ENCODE measurements at places on chromosomes 16 and 17.

- no peak for DNase-seq
Observed at GRCh38 chr16:2167068-2167638, 11.6 kb downstream of the TRAF7 start.

- no peak for DNase-seq
Observed at GRCh38 chr17:81097134-81097942, 62.4 kb downstream of the BAIAP2 start.

DNA sequence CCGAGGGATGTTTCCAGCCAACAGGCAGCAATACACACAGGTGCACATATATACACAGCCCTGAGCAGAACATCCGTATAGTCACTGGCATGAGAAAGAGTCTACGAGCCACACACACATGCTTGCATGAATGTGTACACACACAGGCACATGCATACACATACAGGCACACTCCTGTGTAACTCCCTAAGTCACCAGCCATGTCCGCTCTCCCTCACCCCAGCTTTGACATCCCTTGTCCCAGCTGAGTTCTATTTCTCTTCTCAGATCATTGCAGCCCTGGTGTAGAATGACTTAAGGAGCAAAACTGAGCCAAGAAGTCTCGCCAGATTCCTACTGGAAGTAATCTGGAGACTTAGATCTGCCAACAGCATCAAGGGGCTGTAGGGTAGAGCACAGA is 13.1 kb downstream of the CDRT4 start:
- no peak for DNase-seq

DNA sequence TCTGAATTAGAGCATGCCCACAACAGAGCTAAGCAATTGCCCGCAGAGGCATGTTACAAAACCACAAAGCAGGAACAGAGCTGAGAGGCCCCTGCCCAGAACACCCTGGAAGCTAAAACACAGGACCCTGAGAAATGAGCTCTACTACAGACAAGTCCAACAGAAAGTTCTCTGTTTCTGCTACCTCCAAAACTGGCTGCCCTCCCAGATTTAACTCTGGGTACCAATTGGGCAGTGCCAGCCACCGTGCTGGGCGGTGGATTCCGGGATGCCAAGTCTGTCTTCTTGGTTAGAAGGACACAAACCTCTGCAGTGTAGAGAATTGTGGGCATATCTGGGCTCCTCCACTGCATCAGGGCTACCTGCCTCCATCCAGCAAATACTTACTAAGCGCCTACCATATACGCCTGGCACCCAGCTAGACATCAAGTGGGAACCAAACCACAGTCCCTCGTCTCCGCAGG is 1.0 kb downstream of the CMTM4 start:
- DNase-seq, result no peak

DNA sequence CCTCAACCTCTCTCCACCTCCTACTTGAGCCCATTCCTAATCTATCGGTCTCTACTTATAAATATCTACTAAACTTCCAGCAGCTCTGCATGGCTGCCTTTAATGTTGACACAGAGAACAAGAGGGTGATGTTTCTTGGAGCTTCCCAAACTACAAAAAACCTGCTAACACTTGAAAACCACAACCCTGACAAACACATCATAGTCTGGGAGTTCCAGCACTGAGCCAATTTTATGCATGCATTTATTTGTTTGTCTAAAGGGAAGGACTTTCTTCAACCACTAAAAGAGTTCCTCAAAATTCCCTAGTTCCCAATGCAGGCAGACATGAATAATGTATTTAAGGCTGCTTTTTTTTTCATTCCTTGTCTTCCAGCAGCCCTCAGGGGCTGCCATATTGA is 331.8 kb upstream of the XYLT1 start:
- peak; percentile 21 for DNase-seq

GRCh38 chr17:63185420-63185819 is 219.4 kb downstream of the TANC2 start:
- DNase-seq, result no peak

GRCh38 chr16:6016530-6017184 is 919.1 kb upstream of the EEF2KMT start:
- peak; percentile 18 for DNase-seq

GRCh38 chr17:80104956-80105375 is 3.6 kb downstream of the GAA start:
- DNase-seq, result no peak

DNA sequence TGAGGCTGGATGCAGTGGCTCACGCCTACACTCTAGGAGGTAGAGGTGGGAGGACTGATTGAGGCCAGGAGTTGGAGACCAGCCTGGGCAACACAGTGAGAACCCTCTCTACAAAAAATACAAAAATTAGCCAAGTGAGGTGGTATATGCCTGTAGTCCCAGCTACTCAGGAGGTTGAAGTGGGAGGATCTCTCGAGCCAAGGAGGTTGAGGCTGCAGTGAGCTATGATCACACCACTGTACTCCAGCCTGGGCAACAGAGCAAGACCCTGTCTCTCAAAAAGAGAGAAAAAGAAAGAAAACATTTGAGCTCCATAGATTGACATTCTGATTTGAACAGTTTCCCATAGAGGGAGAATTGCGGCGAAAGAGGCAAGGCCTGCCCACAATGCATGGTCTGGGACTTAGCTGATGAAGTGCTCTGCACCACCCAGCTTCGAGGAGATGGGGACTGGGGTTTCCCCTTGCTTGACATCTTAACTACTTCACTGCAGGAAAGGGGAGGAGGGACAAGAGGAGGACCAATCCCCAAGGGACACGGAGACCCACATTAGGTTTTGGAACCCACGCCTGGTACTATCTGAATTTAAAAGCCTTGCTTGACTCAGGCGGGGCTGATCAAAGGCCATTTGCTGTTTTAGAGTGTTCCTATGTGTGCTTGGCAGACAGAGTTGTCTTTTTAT is 21.7 kb downstream of the MSI2 start:
- no peak for DNase-seq

DNA sequence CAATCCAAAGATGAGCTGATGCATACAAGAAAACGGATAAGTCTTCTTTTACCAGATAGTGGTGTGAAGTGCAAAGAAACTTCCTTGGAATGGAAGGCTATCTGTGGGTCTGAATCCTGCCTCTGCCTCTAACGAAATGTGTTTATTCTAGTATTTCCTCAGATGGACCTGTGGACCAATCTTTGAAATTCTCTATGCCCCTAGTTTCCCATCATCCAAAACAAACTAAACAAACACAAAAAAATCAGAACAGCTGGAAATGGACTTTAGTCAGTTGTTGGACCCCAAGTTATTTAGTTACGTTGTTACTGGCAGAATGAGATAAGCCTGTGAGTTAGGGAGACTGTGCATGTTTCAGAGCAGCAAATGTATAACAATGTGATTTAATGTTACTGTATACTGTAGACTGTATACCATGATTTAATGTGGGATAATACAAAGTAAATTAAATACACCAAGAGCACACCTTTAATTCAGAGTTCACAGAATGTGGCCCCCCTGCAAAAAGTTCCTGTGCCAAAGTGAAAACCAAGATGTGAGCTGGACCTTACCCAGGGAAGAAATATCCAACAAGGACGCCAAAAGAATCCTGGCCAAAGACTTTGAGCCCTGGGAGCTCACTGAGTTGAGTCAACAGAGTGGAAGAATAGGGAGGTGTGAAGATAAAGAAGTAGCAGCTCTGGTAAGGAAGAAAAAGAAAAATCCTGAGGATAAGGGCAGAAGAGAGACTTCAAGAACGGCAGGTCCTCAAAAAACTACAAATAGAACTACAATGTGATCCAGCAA is 255.2 kb downstream of the CNTNAP4 start:
- DNase-seq, result no peak

DNA sequence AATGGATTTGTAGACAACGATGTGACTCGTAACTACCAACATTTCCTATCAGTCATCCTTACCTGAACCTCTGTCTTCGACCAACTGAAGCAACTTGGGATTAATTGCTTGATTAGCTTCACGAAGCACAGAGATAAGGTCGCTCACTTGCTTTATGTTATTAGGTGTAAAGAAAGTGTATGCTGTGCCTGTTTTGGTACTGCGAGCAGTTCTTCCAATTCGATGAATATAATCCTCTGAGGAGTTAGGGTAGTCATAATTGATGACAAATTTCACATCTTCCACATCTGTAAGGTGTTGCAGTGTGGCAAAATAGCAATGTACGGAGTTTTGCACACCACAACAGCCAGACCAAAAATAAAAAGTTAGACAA is 3.6 kb upstream of the POLG2 start:
- no peak for DNase-seq

- no peak for DNase-seq
Observed at GRCh38 chr17:21467196-21467595, 91.0 kb downstream of the KCNJ12 start.

DNA sequence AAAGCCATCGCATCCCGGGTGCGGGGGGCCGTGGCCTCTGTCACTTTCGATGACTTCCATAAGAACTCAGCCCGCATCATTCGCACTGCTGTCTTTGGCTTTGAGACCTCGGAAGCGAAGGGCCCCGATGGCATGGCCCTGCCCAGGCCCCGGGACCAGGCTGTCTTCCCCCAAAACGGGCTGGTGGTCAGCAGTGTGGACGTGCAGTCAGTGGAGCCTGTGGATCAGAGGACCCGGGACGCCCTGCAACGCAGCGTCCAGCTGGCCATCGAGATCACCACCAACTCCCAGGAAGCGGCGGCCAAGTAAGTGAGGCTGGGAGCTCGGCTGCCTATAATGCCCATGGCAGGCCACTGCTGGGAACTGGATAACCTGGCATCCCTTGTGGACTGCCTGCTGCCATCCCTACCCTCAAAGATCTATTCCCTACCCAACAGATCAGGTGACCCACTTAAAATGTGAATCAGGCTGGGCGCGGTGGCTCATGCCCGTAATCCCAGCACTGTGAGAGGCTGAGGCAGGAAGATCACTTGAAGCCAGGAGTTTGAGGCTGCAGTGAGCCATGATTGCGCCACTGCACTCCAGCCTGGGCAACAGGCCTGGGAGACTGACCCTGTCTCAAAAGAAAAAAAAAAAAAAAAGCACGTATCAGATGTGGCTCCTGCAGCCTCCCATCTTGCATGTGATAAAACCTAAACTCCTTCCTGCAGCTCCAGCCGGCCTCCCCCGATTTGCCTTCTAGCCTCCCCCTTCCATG is 18.3 kb downstream of the CDIPT start:
- no peak for DNase-seq

- DNase-seq, result no peak
Observed at GRCh38 chr17:67488768-67489167, 111.7 kb downstream of the PITPNC1 start.

DNA sequence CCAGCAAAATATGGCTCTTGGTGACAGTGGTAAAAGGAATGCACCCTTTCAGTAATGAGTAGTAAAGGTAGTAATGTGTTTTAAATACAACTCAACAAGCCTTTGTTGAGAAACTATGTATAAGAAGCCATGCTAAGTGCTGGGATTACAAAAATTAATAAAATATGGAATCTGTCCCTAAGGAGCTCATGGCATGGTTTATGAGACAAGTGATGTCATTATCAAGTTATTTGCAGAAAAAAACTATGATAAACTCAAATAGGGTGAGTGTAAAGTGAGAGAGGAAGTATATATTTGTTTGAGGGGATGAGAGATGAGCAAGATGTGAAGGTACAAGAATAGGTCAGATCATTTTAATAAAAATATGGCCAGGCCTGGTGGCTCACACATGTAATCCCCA is 76.9 kb downstream of the NF1 start:
- DNase-seq, result no peak

DNA sequence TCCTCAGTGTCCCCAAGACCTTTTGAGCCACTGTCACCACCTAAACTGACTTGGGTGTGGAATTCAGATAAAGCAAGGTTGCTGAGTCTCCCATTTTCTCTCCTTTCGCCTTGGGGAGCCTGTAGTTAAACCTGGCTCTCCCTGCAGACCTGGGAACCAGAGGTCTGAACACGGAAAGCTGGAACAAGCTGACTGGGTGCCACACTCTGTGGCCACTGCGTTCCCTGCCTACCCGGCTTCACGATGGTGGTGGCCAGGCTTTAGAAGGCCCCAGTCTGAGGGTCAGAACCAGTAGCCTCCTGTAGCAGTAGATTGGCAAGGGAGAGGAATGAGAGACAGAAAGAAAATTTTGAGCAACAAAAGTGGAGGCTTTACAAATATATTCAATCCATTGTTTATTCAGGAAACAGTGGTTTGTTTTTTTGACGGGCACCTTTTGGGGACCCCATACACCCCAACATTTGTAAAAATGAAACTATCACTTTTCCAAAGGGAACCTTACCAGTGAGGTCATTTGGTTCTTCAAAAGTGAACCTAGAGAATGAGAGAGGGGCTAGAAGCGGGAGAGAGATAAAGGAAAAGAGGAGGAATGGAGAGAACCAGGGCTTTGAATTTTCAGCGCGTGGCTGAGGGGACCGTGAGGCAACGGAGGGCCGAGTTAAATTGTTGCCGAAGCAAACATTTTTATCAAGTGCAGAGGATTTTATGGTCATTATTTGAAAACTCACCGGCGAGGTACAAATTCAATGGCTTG is 1.8 kb upstream of the HOXB8 start:
- DNase-seq, result no peak

DNA sequence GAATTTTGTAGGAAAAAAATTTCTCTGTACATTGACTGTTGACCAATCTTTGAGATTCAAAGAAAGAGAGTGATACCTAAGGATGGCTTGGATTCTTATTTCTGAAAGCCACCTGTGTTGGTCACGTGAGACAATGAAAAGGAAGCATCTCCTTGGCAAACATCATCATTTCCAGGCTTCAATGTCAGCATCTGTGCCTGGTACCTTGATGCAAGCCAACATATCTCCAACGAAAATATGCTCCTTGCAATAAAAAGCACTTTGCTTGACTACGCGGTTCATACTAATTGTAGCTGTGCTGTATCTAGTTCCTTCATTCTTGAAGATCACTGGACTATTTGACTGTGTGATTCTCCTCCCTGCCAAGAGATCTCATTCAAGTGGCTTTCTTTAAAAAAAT is 503.4 kb upstream of the PSMD7 start:
- no peak for DNase-seq

DNA sequence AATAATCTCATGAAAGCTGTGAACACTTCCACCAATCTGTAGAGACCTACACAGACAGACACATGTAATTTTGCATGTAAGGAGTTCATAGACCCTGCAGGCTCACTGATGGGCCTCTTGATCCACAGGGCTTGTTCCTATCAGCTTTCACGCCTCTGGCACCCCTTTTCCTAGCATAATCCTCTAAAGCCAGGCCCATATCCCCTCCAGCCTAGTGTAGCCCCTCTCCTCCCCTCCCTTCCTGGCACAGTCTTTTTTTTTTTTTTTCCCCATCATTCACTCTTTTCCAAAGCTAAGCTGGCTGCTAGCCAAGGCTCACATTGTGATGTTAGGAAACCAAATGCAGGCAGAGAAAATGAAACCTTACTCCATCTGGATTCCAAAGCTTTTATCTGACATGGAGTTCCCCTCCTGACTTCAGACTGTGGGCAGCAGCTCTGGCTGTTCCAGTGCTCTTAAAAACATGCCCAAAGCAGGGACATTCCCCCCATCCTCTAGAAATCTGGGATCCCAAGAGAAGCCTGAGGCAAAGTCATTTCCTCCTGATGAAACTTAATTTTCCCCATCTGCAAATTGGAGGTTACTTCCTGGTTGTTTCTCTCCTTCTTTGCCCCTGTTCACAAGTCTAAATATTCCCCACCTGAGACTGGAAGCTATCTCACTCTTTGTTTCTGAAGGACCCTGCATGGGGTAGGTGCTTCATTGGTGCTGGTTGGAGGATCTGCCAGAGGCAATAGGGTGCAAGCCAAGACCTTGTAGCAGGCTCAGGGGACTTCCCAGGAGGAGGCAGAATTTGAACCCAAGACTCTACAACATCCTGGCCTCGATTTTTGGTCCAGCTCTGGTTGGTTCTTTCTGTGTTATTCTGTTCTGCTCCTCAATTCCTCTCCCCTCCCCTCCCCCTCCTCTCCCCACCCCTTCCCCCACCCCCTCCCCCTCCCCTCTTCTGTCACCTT is 9.9 kb upstream of the CCL5 start:
- no peak for DNase-seq

GRCh38 chr17:11240041-11240840 is 772 bp upstream of the SHISA6 start:
- DNase-seq, result no peak

GRCh38 chr17:62627219-62627903 is at the start of gene MRC2:
TSS of gene MRC2 (plus strand) at chr17:62627670. CDS start at chr17:62627803, 133 bp downstream.
- no peak for DNase-seq
